ENCODE measurements at places on chromosomes 11 and 22.

DNA sequence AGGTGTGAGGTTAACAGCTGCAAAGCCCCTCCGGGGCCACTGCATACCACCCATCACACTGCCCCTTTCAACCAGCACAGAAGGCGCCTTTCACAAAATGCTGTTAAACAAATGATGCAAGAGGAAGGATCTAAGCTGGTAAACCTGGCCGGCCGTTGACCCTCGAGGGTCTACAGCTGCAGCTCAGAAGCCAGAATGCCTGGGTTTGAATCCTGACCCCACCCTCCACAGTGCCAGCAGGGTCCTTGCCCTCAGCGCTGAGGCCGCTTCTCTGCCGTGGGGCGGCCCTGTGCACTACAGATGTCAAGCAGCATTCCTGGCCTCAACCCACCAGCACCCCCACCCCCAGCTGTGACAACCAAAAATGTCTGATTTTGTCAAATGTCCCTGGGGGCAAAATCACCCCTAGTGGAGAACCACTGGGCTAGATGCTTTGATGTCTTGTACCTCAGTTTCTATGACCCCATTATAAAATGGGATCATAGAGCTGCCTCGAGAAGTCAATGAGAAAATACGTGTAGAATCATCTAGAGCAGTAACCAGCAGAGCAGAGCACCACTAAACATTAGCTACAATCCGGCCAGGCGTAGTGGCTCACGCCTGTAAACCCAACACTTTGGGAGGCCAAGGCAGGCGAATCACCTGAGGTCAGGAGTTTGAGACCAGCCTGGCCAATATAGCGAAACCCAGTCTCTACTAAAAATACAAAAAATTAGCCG lies 77.9 kb downstream of the CELSR1 start:
- no peak for DNase-seq

- DNase-seq: no peak
Measured at GRCh38 chr22:25407859-25408229, 156.6 kb upstream of the GRK3 start.

- no peak for DNase-seq
Measured at GRCh38 chr22:38214302-38215056, 12.7 kb downstream of the MAFF start.

- no peak for DNase-seq
Measured at GRCh38 chr11:47917599-47918369, 62.6 kb upstream of the PTPRJ start.

DNA sequence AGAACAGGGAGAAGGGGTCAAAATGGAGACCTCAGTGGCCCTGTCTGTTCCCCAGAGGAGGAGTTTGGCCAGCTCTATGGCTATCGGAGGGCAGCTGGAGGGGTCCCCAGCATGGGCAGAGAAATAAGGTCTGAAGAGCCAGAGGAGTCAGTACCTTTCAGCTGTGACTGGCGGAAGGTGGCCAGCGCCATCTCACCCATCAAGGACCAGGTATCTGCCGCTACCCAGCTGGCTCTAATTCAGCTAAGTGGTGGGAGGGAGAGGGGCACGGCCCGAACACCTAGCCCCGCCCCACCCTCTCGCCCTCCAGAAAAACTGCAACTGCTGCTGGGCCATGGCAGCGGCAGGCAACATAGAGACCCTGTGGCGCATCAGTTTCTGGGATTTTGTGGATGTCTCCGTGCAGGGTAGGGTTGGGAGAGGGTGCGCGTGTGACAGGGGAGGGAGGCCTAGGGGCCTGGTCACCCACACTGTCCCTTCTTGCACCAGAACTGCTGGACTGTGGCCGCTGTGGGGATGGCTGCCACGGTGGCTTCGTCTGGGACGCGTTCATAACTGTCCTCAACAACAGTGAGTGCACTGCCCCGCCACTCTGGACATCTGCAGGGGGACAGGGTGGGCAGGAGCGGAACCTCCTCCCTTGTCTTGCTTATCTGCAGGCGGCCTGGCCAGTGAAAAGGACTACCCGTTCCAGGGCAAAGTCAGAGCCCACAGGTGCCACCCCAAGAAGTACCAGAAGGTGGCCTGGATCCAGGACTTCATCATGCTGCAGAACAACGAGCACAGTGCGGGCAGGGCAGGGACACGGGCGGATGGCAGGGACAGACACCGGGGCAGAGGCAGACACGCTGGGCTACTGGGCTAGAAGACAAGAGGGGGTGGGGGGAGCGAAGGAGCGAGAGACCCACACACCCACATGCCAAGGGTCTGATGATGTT lies 2.8 kb downstream of the CTSW start:
- DNase-seq: no peak

DNA sequence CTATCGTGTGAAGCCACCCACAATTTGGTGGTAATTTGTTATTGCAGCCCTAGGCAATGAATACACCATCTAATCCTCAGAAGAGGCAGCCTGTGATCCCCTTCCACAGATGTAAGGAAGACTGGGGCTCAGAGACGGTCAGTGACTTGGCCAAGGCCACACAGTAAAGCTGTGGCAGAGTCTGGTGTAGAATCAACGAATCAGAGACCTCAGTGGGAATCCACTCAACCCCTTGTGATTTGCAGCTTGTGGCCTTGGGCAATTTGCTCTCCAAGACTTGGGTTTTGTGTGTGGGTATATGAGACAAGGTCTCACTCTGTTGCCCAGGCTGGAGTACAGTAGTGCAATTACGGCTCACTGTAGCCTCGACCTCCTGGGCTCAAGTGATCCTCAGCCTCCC lies 1.9 kb downstream of the LGALS2 start:
- DNase-seq: no peak

DNA sequence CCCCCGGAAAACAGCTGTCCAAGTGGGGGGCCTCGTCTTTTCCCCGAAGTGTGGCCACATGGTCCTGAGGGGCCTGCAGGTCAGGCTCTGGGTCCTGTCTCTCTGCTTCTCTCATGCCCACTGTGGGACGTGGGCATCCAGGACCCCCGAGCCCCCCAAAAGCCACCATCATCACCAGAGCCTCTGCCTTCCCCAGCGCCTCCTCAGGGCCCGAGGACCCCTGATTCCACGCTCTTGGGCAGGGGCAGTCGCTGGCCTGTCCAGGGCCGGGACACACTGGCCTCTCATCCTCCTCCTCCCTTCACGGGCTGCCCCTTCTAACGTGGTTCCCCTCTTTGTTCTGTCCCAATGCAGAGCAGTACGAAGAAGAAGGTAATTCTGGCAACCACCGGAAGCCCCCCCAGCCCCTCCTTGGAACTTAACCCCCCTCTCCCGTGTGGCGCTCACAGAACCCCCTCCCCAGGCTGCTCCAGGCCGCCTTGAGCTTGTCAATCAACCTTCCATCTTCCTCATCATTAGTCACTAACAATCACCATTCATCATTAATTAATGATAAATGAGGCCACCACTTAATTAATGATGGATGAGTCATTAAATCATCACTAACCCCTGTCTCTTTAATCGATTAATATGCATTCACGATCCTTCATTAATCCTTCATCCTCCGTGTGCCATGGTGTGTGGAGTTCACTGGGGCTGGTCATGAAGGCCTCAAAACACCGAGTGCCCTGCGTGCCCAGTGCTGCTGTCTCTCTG lies 3.9 kb downstream of the TNNT3 start:
- no peak for DNase-seq

GRCh38 chr11:130668751-130669150 lies 220.3 kb downstream of the ADAMTS15 start:
- DNase-seq: no peak

GRCh38 chr11:112961751-112962578 lies 745 bp downstream of the NCAM1 start:
- DNase-seq: no peak

GRCh38 chr22:48084041-48084728 lies 1321.7 kb downstream of the TBC1D22A start:
- no peak for DNase-seq

DNA sequence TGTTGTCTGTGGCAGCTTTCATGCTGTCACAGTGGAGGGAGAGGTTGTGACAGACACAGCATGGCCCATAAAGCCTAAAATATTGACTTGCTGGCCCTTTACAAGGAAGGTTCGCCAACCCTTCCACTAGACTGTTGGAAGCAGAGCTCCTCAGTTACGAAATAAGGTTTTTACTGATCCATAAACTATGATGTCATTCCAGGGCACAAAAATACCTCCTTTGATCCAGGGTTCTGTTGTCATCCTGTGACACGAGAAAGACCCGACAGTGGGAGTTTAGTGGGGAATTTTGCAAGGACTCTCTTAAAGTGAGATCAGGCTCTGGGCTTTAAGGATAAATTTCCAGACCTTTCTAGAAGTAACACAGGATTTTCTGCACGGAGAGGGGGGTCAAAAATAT lies 15.7 kb downstream of the BARX2 start:
- DNase-seq: no peak

DNA sequence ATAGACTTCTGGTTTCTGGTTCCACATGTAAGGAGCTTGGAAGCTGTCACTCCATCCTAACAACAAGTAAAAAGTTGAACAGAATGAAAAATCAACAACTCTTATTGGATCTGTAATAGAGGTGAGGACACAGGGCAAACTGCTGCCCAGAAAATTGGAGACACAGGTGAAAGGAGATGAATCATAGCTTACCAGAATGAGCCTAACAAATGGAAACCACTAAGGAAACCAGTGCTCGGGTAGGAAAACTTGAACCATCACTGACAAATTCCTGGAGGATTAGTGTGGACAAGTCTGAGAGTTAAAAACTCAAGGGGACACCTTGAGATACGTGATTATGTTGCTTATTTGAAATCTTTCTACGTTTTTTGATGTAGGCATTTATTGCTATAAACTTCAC lies 52.1 kb downstream of the GDPD4 start:
- DNase-seq: no peak

GRCh38 chr11:13238879-13239514 lies 38.6 kb upstream of the BMAL1 start:
- peak; percentile 13 for DNase-seq

DNA sequence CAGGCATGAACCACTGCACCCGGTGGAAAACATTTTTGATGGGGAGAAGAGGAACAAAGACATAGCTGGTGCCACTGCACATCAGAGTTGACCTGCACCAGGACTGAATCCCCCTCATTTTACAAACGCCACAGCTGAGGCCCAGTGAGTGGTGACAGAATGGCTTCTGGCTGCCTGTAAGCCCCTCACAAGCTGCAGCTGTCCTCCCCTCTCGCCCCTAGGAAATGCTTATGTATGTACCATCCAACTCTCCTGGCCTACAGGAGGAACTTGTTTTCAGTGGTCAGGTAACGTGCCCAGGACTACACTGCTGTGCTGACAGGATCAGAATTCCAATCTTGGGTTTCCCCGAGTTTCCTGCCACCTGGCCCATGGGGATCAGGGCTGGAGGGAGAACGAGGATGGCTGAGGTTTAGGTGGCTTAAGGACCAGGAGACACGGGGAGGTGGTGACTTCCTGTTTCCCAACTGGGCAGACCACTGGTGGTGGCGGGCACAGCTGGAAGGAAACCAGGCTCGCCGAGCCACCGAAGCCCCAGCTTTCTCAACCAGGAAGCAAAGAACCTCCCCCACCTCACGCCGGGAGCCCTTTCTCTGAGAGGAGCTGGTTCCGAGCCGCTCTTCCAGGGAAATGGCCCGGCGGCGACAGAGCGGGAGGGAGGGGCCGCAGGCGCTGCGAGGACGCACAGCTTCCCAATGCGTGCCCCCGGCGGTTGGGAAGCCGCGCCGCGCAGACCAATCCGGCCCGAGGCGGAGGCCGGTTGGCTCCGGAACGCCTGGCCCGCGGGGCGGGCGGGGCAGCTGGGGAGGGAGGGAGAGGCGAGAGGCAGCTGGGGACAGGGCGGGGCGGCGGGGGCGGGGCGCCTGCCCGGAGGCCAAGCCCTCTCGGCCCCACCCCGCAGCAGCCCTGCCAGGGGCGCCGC lies 1.0 kb upstream of the LRFN4 start:
- peak; percentile 30 for DNase-seq

DNA sequence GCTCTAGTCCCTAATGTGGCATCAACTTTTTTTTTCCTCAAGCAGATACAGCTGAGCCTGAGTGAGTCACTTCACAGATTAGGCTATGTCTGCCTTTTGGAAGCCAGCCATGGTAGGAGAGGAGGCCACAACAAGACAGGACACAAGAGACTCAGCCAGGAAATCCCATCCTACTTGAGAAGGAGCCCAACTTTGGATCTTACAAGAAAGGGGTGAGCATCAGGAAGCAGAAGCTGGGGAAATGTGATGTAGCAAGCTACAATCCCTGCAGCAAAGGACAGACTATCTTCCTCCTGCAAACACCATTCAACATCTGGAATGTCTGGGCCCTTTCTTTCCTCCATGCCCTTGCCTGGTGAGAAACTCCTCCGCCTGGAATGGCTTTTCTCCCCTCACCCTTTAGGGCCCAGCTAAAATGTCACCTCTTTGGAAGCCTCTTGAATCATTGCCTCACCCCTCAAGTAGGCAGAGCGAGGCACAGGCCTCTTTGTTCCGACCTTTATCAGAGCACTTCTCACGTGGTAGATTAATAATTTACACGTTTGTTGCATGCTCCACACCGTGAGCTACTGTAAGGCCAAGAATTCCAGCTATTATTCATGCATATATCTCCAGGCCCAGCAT lies 156.4 kb upstream of the PITPNB start:
- no peak for DNase-seq

- DNase-seq: no peak
Measured at GRCh38 chr11:109320595-109320994, 101.4 kb upstream of the C11orf87 start.

DNA sequence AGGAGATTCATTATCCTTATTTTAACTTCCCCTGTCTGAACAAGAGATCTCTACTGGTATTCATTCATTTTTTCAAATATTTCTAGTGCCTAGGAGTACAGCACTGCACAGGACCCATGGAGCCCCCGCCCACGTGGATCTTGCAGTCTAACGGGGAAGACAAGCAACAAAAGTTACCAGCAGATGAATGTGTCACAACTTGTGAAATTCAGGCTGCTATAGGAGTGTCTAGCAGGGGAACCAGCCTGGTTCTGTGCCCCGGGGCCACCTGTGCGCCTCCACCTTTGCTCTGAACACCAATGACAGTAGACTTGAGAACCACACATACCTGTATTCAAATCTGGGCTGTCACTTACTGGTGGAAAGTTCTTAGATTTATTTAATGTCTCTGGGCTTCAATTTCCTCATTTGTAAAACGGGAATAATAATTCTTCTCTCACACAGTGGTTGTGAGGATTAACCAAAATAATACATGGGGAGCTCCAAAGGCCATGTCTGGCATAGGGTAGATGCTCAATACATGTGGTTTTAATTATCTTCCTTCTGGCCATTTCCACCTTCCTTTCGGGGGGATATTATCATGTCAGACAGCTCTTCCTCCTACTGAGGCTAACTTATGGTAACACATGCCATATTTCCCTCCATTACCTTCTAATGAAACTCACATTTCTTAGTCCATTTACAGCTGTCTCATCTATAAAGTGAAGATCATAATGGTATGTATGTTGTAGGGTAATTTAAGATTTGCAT lies 17.8 kb downstream of the POU2AF1 start:
- DNase-seq: no peak

DNA sequence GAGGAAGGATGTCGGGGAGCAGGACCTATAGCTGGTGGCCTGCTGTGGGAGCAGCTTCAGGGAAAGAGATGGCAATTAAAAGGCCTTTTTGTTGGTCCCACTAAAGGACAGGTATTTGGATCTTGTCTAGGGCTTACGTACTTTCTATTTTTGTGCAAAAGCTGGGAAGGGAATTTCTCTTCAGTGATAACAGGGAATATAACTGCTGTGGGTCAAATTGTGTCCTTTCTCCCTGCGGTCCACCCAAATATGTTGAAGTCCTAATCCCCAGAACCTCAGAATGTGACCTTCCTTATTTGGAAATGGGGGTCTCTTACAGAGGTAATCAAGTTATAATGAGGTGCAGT lies 14.0 kb downstream of the HSPA8 start:
- DNase-seq: no peak

All from stimulated activated CD4-positive, alpha-beta T cell treated with anti-CD3 and anti-CD28 coated beads, TNF-alpha, amount 100 ng/mL, for 1 hour (primary cell).